ENCODE measurements at places on chromosomes 16 and 17.

DNA sequence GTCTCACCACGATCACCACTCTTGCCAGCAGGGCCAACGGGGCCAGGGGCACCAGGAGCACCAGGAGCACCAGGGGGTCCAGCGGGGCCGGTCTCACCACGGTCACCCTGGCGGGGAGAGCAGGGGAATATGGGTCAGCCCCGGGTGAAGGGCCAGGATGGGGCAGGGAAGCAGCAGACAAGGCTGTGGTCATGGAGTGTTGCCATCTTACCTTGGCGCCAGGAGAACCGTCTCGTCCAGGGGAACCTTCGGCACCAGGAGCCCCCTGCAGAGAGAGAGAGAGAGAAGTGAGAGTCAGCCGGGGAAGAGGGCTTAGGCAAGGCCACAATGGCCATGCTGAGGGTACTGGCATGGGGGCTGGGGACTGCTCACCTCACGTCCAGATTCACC, 12.9 kb downstream of the COL1A1 start:
- DNase-seq, result peak; percentile 39

DNA sequence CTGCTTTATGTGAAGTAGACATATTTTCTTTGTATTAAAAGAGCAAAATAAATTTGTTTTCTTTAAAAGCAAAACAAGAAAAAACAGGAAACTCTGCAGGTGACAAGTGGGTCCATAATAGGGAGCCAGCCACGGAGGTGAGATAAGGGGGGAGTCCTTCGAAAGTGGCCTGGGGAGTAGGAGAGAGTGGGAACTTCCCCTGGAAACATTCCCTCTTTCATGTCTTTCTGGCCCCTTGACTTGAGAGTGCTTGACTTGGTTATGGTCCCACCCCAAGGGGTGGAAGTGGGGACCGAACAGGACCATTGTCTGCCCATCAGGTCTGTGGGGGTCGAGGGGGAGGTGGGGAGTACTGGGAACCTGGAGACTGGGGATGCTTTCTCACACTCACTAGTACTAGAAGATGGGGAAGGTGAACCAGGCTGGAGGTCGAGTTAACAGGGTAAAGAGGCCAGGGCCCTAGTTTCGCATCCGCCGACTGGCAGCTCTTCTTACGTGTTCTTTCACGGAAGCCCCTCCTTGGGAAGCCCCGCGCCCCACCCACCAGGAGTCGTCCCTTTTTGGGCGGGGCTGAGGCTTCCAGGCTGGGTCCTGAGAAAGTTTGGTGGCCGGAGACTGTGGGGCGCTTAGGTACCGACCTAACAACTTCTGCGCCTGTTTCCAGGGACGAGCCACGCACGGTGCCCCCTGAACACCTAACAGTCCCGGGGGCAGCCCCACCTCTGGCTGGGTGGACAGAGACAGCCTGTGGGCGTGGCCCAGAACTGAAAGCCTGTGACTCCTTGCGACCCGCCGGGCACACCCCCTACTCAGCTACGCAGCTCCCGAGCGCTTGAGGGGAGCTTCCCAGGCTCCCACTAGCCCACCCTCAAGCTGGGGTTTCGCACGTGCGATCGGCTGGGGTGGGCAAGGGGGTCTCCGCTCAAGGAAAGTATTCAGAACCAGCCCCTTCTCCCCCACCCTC, 790 bp downstream of the TRADD start:
- no peak for DNase-seq

GRCh38 chr16:17469741-17470181, 999 bp downstream of the XYLT1 start:
- no peak for DNase-seq

- peak; percentile 22 for DNase-seq
These were observed 26.7 kb downstream of the ITGAL start for GRCh38 chr16:30499284-30499683.

- peak; percentile 70 for DNase-seq
These were observed 4.0 kb downstream of the CA4 start for GRCh38 chr17:60153606-60154390.

DNA sequence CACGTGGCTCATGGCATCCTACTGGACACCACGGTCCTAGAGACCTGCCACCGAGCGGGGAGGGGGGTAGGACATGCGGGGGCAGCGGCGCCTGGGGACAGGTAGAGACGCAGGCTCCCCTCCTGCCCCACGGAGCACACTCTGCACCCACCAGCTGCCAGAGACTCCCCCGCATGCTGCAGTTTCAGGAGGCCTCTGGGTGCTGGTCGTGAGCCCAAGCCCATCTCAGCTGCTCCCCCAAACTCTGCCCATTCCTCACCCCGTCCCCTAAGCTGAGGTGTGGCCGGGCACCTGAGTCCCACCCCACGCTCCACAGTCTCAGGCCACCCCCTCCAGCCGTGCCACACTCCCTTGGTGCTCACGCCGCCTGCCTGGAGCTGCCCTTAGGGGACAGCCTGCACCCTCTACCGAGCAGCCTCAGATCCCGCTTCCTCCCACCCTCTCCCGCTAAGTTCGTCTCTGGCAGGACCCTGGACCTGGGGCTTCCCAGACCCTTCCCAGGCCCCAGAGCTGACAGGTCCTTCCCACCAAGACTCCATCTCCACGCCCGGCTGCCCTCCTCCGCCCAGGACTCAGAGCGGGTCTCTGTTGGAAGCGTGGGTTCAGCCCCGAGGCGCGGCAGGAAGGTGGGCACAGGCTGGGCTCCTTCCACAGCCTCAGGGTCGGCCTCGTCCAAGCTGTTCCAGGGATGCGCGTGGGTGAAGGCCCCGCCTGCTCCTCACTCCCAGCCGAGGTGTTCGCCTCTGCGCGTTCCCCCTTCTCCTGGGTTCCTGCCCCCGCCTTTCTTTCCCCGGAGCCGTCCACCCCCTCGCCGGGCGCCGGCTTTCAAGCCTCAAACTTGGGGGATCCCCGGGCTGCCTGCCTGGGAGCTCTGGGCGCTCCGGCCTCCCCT, 1.3 kb downstream of the RAB40B start:
- no peak for DNase-seq

DNA sequence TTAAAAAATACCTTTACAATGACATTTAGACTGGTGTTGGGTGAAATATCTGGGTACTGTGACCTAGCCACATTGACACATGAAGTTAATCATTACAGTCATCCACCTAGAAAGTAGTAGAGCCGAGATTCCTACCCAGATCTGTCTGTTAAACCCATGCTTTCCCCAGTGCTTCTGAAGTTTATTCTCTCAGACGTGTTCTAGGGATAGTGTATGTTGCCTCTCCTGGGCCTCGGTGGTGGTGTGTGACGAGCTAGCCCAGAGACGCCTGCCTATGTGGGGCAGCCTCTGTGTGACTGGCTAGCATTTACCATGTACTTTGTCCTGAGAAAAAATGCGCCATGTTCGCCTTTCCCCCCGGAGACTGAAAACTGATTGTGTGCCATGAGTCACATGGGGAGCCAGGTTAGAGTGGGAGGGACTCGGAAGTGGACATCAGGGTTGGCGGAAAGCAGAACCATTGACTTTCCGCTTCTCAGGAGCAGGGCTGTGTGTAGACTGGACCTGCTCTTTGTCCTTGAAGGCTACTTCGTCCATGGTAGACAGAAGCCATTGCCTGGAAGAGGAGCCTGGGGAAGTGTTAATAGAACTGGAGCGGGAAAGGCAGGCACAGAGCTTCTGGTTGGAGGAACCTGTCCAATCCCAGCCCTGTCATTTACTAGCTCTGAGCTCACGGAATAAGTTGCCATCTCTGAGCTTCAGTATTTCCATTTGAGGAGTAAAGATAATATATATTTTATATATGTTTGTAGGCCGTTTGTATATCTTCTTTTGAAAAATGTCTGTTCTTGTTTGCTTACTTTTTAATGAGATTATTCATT, 235.5 kb downstream of the SNX29 start:
- no peak for DNase-seq

- peak; percentile 57 for DNase-seq
These were observed 21.1 kb downstream of the NGFR start for GRCh38 chr17:49516180-49516579.

DNA sequence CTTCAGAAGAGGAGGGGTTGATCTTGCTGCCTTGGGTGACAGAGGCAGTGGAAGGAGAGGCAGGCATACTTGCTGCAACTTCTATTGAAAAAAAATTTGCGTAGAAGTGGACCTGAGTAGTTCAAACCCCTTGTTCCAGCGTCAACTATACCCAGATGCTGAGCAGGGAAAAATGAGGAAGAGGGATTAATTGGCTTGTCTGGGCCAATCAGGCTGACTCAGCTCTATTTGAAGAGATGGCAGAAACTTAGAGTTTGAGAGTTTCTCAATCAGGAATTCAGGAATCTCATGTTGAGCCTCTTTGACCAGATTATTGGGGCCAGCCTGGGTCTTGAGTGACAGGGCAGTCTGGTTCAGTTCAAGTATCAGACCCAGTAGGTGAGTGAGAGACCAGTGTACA, 17.6 kb downstream of the CASC3 start:
- peak; percentile 17 for DNase-seq

GRCh38 chr16:64242492-64242891, 879.4 kb downstream of the CDH11 start:
- no peak for DNase-seq

DNA sequence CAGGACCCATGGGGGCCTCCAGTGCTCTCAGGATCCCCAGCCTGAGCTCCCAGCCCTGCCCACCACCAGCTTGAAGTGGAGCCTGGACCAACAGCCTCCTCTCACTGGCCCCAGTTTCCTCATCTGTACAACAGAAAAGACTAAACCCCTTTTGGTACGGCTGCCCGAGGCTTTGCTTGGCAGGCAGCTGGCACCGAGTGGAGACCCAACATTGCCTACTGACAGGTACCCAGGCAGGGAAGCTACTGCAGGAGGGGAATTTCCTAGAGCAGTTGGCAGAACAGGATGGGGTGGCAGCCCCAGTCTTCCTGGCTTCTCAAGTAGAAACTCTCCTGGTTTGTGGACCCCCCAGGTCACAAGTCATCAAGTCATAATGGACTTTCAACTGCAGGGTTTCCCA, 14.2 kb downstream of the SREBF1 start:
- no peak for DNase-seq

GRCh38 chr17:4735876-4736651, 3.6 kb upstream of the ZMYND15 start:
- DNase-seq, result no peak

- DNase-seq, result no peak
These were observed 7.2 kb upstream of the IGFALS start for GRCh38 chr16:1800701-1801100.

- no peak for DNase-seq
These were observed 236.8 kb upstream of the CA10 start for GRCh38 chr17:52395308-52395707.

GRCh38 chr17:51734462-51734861, 424.1 kb downstream of the CA10 start:
- DNase-seq, result no peak

GRCh38 chr16:85878875-85879274, 20.1 kb upstream of the IRF8 start:
- DNase-seq, result peak; percentile 57

DNA sequence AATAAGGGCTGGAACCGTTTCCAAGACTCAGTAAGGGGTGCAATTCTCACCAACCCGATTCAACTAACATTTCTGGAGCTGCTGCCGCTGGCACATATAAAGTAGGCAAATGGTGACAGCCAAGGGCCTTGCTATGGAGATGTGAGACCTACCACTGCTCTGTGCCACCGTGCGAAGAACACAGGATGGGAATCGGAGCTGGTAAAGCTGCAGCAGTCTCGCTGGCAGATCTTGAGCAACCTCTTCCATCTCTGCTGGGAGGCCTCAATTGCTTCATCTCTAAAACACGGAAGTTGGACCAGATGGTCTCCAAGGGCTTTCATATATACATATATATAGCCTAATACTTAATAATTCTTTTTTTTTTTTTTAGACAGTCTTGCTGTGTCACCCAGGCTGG, 128.9 kb upstream of the RCVRN start:
- DNase-seq, result peak; percentile 30

Data from fibroblast of mammary gland (primary cell).